ENCODE measurements at places on chromosomes 12 and 14.

DNA sequence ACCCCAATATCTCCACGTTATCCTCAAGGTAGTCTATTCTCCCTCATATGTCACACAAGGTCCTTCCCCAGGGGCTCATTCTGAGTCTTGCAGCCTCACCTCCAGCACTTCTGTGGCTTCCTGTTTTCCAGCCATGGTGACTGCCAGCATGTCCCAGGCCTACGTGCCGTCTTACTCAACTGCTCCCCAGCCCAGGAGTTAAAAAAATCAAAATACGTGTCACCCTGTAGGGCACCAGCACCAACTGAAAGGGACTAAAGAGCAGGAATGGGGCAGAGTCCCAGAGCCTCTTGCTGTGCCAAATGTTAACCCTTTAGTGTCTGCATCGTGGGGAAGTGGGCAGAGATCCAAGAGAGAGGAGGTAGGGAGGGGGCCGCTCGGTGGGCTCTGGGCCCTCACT is 37.0 kb upstream of the MED13L start:
- no peak for DNase-seq

- DNase-seq = no peak
Measured at GRCh38 chr14:92495027-92495426, 18.6 kb upstream of the RIN3 start.

DNA sequence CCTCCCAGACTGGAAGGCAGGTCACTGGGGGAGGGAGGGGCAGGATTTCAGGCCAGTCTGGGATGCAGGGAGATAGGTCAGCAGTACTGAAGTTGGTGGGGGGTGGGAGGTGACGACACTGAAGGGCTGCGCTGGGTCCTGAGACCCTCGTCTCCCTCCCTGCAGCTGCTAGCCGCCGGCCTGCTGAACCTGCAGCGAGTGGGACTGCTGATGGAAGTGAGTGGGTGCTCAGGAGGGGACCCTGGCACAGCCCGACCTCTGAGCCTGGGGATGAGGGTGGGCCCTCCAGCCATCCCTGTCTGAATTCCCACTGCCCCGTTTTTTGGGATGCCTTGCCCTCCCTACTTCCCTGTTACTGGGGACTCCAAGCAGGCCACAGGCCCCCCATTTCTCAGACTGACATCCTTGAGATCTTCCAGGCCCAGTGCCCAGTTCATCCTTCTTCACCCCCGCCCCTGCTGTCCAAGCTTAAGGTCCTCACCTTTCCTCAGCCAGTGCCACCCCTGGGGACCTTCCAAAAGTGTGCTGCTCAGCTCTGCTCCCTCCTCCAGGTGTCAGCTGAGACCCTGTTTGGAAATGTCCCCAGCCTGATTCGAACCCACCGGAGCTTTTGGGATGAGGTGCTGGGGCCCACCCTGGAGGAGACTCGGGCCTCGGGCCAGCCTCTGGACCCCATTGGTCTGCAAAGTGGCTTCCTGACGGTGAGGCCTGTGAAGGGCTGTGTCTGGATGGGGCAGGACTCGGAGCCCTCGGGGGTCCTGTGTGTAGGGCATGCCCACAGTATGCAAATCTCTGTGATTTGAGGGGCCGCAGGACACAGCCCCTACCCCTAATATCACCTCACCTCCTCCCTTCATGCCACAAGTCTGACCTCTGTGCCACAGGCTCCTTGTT is 5.5 kb downstream of the PLEKHG6 start:
- no peak for DNase-seq

GRCh38 chr14:104657563-104658324 is 31.7 kb upstream of the INF2 start:
- DNase-seq = no peak

- no peak for DNase-seq
Measured at GRCh38 chr12:14664434-14665023, 31.9 kb downstream of the GUCY2C start.

DNA sequence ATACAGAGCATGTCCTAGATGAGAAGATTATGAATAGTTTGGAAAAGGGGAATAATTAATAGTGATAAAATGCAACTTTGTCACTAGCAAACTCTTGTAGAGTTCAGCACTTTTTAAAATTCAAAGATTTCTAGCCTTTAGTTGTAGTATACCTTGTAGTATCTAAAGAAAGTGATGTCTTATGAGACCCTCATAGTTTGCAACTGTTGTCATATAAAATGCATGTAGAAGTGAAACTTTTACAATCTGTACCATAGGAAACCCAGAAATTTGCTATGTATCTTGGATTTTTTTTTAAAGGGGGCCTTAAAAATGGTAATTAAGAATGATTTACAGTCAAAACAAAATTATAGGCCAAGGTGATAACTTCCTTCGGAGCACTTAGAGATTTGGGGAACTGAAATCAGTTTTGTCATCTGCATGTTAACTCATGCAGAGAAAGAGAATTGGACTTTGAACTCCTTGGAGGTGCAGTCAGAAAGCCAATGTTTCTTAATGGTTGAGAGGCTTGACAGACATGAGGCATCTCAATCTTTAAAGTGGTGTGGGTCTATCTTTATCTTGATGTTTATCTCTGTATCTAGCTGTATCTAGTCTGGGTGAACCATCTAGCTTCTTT is 1.3 kb downstream of the LRRK2 start:
- DNase-seq = no peak

GRCh38 chr12:68579254-68579653 is 31.4 kb upstream of the RAP1B start:
- no peak for DNase-seq

- DNase-seq = no peak
Measured at GRCh38 chr12:41466802-41467201, 278.7 kb downstream of the PDZRN4 start.

DNA sequence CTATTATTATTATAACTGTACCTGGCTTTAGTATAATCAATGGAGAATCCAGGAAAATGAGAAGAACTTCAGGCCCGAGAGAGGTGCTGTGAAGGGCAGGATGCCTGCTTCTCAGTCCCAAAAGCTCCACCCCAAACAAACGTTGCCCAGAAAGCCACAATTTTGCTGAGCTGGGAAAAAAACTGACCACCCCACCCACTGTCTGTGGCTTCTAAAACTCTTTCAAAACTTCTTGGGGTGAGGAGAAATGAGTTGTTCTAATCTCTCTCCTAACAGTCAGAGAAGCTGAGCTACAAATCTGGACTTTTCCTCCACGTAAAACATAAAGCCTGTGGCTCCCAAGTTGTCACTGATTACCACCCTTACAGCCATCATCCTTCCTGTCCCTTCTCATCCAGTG is 13.4 kb downstream of the VDR start:
- no peak for DNase-seq

DNA sequence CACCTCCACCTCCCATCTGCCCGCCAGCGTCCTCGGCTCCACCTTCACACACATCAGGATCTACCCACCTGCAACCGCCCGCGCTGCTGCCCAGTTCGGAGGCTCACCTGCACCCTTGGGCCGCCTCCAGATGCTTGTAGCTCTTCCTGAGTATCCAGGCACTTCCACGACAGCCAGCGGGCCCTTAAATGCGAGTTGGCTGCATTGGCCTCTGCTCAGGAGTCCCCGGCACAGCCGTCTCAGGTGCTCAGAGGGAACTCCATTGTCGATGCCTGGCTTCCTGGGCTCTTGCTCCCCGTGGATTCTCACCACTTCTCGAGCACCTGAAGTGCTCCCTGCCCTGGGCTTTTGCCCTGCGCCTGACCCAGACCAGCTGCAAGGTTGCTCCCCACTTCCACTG is 21.9 kb upstream of the CDCA4 start:
- no peak for DNase-seq

DNA sequence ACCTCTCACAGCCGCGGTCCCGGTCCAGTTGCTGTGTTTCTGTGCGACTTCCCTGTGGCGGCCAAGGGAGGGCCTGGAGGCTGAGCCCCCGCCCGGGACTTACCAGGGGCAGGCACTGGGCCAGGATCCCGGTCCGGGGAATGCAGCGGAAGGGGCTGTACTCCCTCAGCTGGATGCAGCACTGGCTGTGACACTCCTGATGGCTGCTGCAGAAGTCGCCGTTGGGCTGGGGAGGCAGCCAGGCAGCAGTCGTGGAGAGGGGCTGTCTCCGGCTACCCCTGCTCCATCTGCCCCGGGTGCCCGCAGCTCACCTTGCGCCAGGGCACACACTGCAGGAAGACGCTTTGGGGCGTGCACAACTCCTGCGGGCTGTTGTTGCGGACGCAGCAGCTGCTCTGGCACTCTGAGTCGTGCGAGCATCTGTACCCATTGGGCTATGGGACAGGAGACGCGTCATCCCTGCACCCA is 6.2 kb downstream of the LRCOL1 start:
- no peak for DNase-seq

GRCh38 chr14:50970886-50971781 is 26.9 kb upstream of the PYGL start:
- no peak for DNase-seq

DNA sequence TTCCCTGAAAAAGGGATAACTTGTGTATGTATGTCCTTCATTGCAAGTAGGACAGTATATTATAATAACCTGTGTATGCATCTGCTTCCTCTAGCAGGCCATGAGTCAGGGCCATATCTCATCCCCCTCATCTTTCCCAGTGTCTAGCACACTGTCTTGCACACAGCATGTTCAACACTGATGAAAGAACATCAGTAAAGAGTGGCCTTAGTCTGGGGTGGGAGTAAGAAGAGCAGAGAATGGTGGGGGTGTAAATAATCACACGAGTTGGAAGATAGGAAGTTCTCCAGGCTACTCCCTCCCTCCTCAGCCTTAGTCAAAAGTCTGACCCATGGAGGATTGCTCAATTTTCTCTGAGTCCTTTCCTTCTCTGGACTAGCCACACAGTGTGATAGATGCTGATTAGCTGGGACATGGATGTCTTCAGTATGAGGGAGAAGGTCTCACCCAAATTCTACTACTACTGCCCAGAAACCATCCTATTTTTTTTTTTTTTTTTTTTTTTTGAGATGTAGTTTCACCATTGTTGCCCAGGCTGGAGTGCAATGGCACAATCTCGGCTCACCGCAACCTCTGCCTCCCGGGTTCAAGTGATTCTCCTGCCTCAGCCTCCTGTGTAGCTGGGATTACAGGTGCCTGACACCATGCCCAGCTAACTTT is 14.6 kb upstream of the SP1 start:
- DNase-seq = no peak

- DNase-seq = no peak
Measured at GRCh38 chr12:17976202-17976601, 113.8 kb downstream of the RERGL start.

GRCh38 chr14:94462219-94462551 is 9.6 kb upstream of the SERPINA11 start:
- no peak for DNase-seq

DNA sequence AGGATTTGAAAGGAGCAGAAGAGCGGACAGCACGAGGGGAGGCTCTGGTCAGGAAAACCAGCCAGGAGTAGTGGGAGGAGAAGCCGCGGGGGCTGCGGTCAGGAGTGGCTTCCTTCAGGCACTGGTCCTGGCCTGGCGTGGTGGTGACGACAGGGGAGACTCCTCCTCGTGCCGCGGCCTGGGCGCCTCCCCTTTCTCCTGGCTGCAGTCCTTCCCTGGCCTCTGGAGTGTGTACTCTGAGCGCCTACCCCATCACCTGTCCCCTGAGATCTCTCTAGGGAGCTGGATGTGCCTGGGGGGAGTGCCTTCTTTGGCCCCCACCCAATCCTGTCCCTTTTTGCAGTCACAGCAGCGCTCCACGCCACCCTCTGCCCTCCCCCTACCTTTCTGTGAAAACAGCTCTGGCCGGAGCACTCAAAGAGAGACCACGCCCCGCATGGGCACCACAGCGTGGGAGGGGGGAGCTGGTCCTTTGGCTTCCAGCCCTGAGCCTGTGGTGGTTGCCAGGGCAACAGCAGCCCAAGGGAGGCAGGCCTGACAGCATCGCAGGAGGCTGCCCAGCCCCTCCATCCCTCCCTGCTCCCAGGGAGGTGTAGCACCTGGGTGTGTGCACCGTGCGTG is 125.9 kb downstream of the CALM1 start:
- DNase-seq = no peak

- DNase-seq = no peak
Measured at GRCh38 chr12:52063981-52064649, 5.7 kb upstream of the ATG101 start.

- no peak for DNase-seq
Measured at GRCh38 chr12:63917864-63918799, 73.6 kb downstream of the SRGAP1 start.

DNA sequence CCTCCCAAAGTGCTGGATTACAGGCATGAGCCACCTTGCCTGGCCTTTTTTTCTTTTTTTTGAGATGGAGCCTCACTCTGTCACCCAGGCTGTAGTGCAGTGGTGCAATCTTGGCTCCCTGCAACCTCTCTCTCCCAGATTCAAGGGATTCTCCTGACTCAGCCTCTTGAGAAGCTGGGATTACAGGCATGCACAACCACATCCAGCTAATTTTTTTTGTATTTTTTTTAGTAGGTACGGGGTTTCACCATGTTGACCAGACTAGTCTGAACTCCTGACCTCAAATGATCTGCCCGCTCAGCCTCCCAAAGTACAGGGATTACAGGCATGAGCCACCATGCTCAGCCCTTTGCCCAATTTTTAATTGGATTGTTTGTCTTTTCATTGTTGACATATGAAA is 58.0 kb downstream of the SINHCAF start:
- no peak for DNase-seq

DNA sequence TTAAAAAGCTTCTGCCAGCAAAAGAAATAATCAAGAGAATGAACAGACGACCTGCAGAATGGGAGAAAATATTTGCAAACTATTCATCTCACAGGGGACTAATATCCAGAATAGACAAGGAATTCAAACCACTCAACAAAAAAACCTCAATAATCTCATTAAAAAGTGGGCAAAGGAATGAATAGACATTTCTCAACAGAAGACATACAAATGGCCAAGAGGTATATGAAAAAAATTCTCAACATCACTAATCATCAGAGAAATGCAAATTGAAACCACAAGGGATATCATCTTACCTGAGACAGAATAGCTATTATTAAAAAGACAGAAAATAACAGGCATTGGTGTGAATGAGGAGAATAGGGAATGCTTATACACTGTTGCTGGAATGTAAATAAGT is 270.0 kb downstream of the DACT1 start:
- no peak for DNase-seq

- DNase-seq = no peak
Measured at GRCh38 chr14:39322807-39323206, 89.1 kb downstream of the MIA2 start.

DNA sequence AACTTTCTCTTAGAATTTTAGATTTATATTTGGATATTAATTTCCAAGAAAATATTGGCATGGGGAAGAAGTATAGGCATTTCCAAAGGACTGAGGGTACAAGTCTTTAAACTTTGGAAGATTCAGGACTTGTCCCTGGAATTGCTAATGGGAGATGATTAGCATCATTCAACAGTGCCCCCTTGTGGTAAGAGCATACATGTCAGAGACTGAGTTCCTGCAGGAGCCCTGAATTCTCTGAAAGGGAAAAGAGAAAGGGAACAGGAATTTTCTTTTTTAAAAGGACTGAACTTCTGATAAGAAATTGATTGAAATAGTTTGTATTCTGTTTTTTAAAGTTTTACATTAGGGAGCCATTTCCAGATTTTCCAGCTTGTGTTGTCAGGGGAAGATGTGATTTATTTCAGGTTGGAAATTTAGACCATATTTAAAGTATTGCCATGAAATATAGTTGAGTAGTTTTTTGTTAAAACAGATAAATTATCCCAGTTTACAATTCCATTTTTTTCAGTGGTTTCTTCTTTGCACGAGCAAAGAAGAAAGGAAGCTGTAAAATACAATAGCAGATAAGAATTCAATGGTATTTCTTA is 44.0 kb upstream of the REP15 start:
- no peak for DNase-seq

GRCh38 chr14:100155756-100156616 is 3.5 kb downstream of the DEGS2 start:
- DNase-seq = no peak

GRCh38 chr14:68741839-68742470 is 50.9 kb downstream of the ZFP36L1 start:
- DNase-seq = no peak

- DNase-seq = no peak
Measured at GRCh38 chr12:89484470-89484869, 40.1 kb downstream of the GALNT4 start.

Data from T-helper 1 cell (primary cell).